ENCODE measurements at places on chromosomes 5 and 9.

GRCh38 chr9:81335879-81336421, 353.4 kb downstream of the TLE1 start:
- no peak for DNase-seq

DNA sequence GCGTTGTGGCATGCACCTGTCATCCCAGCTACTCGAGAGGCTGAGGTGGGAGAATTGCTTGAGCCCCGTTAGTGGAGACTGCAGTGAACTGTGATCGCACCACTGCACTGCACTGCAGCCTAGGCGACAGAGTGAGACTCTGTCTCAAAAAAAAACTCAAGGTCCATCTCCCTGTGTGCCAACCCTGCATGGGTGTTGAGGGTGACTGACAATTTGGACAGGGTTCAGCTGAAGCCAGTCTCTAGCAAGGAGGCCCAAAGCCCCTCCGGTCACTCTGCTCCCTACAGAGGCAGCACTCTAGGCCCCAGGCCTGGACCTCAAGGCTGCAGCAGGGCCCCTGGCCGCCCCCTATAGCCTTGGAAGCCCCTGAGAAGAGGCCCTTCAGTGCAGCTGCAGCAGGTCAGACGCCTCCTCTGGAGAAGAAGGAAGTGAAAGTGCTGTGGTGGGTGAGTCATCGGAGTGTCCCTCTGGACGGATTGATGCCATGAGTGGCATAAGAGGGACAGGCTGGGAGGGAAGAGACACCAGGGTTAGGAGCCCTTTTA, 39.2 kb upstream of the NEK6 start:
- DNase-seq = peak; percentile 79

- DNase-seq = no peak
Observed at GRCh38 chr5:73158313-73158712, 14.7 kb upstream of the TMEM174 start.

DNA sequence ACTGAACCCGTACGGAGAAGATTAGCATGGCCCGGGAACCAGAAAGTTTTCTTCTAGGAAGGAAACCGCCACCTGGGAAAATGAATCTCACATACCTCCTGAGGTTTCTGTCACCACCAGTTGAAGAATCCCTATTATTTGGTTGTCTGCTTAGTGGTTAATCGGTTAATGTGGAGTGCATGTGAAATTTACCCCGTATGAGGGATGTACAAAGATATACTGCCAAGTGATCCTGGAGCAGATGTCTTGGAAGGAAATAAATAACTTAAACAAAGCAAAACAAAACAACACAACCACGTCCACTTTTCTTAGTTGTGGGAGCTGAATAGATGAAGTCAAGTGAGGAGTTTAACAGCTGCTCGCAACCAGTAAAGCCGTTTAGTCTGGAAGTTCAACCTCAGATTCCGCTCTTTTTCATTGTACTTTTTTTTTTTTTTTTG, 3.8 kb downstream of the DMRT2 start:
- no peak for DNase-seq

GRCh38 chr9:93651521-93651950, 75.2 kb downstream of the PHF2 start:
- DNase-seq = no peak

- no peak for DNase-seq
Observed at GRCh38 chr5:72957337-72957736, 1.5 kb downstream of the FCHO2 start.

- DNase-seq = no peak
Observed at GRCh38 chr9:93258818-93259489, 75.0 kb downstream of the WNK2 start.

GRCh38 chr5:173396311-173396993, 68.2 kb upstream of the STC2 start:
- peak; percentile 37 for DNase-seq

GRCh38 chr5:79236362-79236969, 535 bp downstream of the JMY start:
- DNase-seq = peak; percentile 58

DNA sequence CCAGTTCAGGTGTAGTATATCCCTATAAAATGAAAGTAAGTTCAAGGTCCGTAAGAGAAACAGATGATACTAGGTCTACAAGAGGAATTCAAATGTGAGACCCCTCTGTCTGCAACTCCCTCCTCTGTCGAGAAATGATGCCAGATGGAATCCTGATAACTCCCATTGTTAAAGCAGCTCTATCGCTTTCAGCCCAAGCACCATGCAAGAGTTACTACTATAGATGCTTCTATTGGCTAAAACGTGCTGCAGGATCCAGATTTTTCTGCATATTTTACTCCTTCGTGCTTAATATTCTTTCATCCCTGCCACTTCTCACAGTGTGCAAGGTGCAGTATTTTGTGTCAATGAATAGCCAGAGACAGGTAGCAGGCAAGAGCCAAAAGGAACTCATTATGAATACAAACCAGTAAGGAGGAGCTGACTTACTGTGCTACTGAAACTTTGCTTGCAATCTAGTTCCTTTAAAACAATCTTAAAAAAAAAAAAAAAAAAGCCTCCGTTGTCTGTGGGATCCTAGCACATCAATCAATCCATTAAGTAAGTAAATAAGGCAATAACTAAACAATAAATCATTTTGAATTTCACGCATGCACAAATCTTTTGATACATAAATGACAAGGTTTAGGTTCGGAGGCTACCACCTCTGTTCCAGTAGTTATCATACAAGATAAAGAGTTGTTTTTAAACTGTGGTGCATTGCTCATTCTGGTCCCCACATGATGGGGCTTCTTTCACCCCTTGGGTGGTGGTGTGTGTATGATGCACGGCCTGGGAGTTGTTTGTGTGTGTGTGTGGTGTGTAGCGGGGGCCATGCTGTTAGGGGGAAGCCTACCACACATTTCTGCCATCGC, 151.1 kb upstream of the MPDZ start:
- DNase-seq = no peak

DNA sequence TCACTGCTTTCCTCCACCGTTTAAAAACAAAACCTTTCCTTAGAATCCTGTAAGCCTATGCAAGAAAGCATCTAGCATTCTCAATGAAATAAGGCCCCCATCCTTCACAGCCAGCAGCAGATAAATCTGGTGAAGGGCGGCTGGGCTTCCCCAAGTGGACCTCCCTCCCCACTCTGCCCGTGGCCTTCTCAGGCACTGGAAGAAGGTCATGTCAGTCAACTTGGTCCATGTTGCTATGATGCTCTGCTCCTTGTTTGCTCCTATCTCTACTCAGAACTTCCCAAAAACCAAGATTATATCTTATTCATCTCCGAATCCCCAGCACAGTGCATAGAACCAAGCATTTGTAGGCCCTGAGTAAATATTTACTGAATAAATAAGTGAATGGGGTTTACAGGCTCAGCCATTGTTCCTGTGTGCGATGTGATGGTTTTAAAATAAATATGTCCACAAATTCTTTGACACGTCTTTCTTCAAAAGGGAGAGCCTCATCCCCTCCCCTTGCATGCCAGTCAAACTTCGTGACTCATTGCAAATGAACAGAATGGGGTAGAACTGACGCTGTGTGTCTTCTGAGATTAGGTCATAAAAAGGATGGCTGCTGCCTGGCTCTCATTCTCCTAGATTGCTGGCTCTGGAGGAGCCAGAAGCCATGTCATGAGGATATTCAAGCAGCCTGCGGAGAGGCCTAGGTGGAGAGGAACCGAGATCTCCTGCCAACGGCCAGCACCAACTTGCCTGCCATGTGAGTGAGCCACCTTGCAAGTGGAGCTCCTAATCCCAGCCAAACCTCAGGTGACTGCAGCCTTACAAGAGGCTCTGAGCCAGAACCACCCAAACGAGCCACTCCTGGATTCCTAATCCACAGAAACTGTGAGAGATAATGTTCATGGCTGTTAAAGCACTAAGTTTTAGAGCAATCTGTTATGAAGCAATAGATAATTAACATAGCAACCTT, 70.5 kb downstream of the MED27 start:
- no peak for DNase-seq

DNA sequence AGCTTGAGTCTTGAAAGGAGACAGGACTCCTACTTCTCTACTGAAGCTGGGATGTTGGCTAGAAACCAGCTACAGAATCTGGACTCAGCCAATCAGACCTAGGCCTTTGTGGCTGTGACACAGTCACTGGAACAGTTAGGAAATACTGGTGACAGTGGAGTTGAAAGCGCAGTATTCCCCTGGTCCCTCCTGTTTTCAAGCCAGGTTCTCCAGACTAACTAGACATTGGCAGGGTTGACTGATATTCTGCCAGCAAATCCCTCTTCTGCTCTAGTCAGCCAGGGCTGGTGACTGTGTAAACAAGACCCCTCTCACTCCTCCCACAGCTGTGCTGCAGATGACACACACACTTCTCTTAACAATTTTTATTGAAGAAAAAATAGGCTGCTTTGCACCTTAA, 8.7 kb downstream of the SHROOM1 start:
- peak; percentile 53 for DNase-seq

DNA sequence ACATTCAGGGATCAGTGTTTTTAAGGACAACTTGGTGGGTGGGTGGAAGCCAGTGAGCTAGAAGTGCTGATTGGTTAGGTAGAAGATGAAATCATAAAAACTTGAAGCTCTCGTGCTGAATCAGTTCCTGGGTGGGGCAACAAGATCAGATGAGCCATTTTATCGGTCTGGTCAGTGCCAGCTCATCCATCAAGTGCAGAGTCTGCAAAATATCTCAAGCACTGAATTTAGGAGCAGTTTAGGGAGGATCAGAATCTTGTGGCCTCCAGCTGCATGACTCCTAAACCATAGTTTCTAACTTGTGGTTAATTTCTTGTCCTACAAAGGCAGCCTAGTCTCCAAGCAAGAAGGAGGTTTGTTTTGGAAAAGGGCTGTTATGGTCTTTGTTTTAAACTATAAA, 166.4 kb downstream of the FAM170A start:
- DNase-seq = no peak

DNA sequence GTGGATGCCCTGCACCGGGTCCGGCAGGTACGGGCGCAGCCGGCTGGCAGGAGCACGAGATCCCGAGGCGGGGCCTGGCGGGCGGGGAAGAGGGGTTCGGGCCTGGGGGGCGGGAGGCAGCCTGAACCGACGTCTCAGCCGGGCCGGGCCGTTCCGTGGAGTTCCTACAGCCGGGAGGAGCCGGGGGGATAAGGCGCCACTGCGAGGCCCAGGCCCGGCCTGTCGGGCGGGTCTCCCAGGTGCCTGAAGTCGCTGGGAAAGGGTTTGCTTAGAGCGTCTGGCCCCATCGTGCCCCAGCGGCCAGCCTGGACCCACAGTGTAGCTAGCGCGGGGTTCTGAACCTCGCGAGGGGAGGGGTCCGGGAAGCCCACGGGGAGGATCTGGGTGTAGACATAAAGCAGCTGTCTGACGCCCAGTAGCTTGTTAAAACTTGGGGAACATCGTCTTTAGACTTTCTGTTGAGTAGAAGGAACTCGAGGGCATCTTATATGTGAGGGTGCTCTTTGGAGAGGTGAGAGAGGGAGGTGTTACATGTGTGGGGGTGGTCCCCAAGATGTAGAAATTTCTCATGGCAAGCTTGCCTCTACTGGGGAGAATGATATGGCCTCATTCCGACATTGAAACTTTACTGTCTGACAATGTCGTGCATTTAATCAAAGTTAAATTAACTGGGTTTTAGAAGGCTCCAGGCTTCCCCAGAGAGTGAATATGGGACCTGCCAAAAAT, 524 bp downstream of the FUBP3 start:
- no peak for DNase-seq

GRCh38 chr9:5553211-5553610, 42.9 kb downstream of the PDCD1LG2 start:
- no peak for DNase-seq

GRCh38 chr5:72325566-72326305, 5.6 kb downstream of the PTCD2 start:
- DNase-seq = peak; percentile 45

- peak; percentile 59 for DNase-seq
Observed at GRCh38 chr5:135553688-135554462, 18.1 kb upstream of the NEUROG1 start.

- DNase-seq = no peak
Observed at GRCh38 chr9:7186175-7186574, 428.4 kb downstream of the KDM4C start.

GRCh38 chr5:173302546-173303155, 25.6 kb downstream of the STC2 start:
- peak; percentile 92 for DNase-seq

GRCh38 chr5:143041461-143041860, 271.3 kb downstream of the ARHGAP26 start:
- DNase-seq = no peak

DNA sequence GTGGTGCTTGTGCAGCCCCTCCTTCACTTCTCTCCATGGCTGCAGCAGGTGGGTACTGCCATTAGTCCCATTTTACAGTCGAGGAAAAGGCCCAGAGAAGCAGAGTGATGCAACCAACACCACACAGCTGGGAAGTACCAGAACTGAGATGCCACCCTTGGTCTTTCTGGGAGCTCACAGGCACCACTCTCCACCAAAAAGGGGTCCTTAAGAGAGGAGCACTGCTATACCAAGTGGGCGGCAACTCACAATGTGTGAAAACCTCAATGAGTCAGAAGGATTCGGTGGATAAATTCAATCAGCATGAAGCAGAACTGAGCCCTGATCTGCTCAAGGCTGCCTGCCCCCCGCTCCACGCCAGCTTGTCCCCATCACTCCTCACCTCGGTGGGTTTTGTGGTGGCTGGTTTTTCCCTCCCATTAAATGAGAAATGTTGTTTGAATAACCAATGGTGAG, 213.7 kb downstream of the FSTL4 start:
- no peak for DNase-seq

- no peak for DNase-seq
Observed at GRCh38 chr9:6632516-6633183, 12.9 kb downstream of the GLDC start.

DNA sequence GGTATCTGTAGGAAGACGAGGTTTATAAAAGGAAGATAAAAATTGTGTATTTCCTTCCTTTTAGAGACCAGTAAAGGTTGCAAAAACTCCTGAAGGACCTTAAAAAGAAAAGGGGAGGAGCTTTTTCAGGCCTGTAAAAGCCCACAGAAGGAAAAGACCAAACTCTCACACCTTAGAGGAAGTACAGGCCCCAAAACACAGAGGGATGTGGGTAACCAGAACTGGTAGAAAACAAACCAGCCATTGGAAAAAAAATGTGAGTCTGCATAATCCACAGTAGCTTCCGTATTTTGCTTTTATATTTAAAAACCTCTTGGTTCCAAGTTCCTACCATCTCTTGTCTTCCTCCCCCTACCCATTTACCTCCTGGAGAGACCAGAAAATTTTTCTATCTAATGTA, 8.5 kb downstream of the GIN1 start:
- DNase-seq = no peak

Measured in AG20443 (cell line).